Mesangial cell (primary cell): ENCODE measurements at places on chromosomes 3 and 15. TPM values are rescaled to one million over a fixed set of nuclear protein-coding genes. Genes with fewer than 3 reads are reported as not detected.

Gene IREB2
- 11.4 and 20.7 TPM in 2 replicates for total RNA-seq

Gene SQOR
- 75.3 and 83.9 TPM in 2 replicates for total RNA-seq

Gene SPRED1
- total RNA-seq = 12.9 and 14.6 TPM in 2 replicates

Gene C3orf33
- total RNA-seq = 0.81 and 4.1 TPM in 2 replicates

Gene BCL2A1
- total RNA-seq = not detected in 2 replicates

Gene SNX4
- 19.9 and 21.7 TPM in 2 replicates for total RNA-seq

Gene FANCD2OS
- not detected in 2 replicates for total RNA-seq

Gene MLF1
- 8.1 and 11.2 TPM in 2 replicates for total RNA-seq

Gene CPLX3
- total RNA-seq = not detected in 2 replicates

Gene SAMMSON
- not detected in 2 replicates for total RNA-seq

Gene STRIT1
- total RNA-seq = not detected in 2 replicates

Gene EPB42
- not detected in 2 replicates for total RNA-seq

Gene PLD1
- 11.1 and 14.2 TPM in 2 replicates for total RNA-seq

Gene HRG
- not detected in 2 replicates for total RNA-seq

Gene PLOD2
- total RNA-seq = 37.3 and 64.9 TPM in 2 replicates

Gene STXBP5L
- under 0.01 TPM in 1 of 2 replicates, not detected in the other for total RNA-seq
